ENCODE measurements at places on chromosomes 7 and 10.

DNA sequence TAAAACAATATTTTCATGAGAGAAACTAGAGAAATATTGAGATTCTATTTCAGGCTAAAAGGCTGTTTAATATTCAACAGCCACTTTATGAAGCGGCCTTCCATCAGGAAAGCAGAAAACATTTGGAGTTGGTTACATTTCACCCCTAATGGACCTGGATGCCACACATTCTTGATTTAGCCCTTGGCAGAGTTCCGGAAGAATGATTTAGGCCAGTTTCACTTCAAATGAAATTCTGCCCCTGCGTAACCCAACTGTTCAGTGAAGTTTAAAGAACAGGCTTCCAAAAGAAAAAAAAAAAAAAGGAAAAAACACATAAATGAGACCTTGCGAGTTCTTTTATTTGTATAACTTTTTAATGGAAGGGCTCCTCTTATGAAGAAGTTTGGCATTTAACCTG lies 239.2 kb upstream of the AKR1E2 start:
- DNase-seq: no peak

DNA sequence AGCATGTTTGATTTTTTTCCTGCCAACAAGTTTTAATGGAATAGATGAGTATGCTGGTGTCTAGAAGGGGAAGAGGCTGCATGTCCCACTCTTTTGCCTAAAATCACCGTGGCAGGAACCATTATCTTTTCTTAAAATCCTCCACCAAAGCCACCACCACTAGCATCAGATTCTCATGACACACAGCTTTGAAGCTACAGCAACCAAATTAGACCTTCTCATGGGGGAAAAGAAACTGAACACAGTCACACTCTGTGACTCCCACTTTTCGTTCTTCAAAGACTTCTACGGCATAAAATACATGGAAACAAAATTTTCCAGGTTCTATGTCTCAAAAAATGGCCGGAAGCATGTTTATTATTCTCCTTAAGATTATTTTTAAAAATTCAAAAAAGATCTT lies 81.8 kb downstream of the SGMS1 start:
- no peak for DNase-seq

GRCh38 chr10:104446151-104446550 lies 92.5 kb downstream of the CFAP58 start:
- DNase-seq: no peak

DNA sequence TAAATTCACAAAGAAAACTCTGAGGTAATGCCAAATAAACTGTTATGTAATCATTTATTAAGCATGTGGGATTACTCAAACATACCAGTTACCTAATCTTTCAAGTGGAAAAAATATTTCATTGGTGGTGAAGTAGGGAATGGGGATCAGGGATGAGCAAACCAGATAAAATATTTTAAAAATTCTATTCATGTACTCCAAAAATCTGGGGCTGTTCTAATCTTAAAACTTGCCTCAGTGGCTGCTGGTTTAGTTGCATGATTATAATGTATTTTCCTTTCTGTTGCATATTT lies 19.5 kb downstream of the LMOD2 start:
- no peak for DNase-seq

GRCh38 chr7:32936689-32937088 lies 20.6 kb upstream of the FKBP9 start:
- no peak for DNase-seq

DNA sequence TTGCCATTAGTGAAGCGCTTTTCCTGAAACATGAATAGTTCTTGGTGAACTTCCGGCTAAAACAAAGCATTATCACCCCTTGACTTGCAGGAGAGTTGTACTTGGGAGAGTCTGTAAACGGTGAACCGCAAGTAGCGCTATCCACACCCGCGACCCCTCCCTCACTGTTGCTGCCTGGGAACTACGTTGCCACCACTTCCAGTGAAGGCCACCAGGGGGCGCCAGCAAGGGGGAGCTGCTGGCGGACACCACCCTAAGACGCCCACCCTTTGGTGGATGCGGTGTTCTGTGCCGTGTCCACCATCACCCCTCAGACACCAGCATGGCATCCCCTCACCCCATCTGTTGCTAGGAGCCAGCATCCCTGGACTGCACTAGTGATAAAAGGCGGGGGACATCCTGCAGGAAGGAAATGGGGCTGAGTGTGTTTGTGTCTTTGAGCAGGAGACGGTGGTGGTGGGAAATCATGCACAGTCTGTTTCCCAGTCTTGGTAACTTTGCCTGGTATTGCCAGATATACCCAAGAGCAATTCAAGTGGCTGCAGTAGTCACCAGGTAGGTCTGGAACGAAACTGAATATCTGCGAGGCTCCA lies 298.2 kb downstream of the FRMD4A start:
- no peak for DNase-seq

DNA sequence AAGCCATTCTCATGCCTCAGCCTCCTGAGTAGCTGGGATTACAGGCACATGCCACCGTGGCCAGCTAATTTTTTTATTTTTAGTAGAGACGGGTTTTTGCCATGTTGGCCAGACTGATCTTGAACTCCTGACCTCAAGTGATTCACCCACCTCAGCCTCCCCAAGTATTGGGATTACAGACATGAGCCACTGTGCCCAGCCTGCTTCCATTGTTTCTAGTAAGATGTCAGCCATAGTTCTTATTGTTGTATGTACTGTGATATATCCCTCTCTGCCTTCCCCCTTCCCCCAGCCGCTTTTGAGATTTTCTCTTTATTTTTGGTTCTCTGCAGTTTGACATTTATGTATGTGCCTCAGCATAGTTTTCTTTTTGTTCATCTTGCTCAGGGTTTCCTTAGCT lies 87.9 kb upstream of the KLF14 start:
- DNase-seq: no peak

GRCh38 chr10:59606551-59606961 lies 103.1 kb downstream of the SLC16A9 start:
- DNase-seq: no peak

DNA sequence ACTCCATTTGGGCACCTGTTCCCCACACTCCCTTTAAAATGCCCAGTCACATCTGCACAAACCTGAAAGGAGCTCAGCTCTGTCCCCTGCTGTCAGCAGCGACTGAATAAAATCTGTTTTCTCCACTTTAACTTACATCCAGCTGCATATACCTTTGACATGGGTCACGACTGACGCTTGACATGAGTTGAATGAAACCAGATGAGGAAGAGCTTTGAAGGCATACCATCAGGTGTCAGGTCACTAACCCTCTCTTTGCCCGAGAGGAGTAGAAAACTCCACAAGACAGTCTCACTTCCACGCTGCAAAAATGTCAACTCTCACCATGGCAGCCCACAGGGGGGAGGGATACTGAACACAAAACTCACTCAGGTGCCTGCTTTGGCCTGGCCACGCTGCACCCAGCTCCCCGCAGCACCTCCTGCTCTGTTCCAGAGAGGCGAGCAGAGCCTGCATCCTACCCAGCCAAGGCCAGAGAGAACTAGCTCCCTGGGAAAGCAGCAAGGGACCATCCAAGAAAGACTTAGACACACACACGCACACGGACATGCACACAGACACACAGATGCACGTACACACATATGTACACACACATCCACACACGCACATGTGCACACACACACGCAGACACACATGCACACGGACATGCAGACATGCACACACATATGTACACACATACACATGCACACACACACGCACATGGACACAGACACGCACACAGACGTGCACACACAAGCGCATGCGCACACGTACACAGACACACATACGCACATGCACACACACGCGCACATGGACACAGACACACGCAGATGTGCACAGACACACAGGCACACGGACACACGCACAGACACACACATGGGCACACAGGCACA lies 191.0 kb downstream of the MAD1L1 start:
- DNase-seq: no peak

GRCh38 chr7:28140979-28141378 lies 39.6 kb downstream of the JAZF1 start:
- DNase-seq: no peak

GRCh38 chr10:102517553-102517952 lies 13.8 kb downstream of the SUFU start:
- DNase-seq: no peak

All from GM06990 (cell line).